Occipital lobe (tissue), 3 donors: ENCODE measurements at places on chromosomes 5 and 9.

DNA sequence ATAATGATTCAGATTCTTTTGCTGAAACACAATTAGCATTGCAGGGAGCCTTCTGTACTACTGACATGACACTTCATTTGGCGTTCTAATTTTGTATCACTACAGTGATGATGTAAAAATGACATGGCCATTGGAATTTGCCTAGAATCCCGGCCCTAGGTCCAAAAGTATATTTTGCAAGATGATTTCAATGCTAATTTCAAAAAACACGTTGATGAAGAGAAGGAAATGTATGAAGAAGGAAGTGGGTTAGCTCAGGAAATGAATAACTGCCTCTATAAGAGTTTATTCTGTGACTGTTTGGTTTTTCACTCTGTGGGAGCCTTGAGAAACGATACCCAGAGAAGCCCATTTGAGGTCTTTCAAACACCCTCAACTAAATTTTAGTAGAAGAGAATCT lies 59.3 kb downstream of the OSTF1 start:
- no peak for DNase-seq

GRCh38 chr5:139210585-139210984 lies 12.4 kb upstream of the SIL1 start:
- DNase-seq: no peak

- no peak for DNase-seq
Measured at GRCh38 chr5:156188016-156188415, 138.9 kb upstream of the SGCD start.

DNA sequence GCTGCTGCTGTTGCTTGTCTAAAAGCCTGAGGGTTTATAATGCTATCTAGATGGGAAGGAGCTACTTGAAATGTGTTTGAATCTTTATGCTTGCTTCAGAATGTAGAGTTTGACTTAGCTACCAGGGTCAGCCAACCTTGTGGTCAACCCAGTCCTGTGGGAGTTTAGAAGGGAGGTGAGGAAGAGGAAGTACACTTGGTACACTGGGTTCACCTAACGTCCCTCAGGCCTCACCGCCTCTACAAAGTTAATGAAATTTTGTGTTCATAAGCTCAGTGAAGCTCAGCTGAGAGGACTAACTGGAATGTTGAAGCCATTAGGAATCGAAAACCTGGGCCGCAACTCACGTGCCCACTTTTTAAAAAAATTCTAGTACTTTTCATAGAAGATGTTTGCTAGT lies 10.7 kb downstream of the IQGAP2 start:
- no peak for DNase-seq

- no peak for DNase-seq
Measured at GRCh38 chr9:134004131-134004873, 12.2 kb upstream of the VAV2 start.

DNA sequence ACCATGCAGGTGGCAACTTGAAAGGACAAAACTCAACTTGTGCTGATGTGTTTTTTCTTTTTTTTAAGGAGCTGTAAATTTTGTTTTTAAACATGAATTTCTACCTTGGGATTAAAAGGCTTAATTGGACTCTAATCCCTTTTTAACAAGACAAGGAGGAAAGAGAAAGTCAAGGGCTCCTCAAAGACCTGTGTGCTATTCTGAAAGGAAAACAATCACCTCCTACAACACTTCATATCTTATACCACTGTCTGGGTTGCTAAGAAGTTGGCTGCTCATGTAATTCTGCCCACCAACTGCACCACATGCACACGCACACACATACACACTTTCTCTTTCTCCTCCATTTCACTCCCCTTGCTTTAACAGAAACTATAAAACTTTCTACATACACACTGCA lies 78.6 kb downstream of the SH3RF2 start:
- DNase-seq: no peak

DNA sequence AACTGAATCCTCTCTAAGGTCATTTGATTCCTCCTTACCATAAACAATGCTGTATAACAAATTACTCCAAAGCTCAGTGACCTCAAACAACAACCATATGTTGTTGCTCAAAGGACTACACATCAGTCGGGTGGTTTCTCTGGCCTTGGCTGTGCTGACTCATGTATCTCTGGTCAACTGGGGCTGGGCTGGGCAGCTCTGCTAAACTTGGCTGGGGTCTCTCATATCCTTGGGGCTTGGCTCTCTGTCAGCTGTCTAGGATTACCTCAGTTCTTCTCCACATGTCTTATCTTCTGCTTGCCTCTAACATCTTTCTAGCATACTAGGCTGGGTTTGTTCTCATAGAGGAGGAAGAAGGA lies 86.4 kb downstream of the GALNT10 start:
- no peak for DNase-seq

- no peak for DNase-seq
Measured at GRCh38 chr9:109498195-109499092, at the start of gene PTPN3. TSS of gene PTPN3 (minus strand) at chr9:109498307. CDS start at chr9:109463434, 34,873 bp downstream.

- DNase-seq: no peak
Measured at GRCh38 chr5:60350794-60351193, 349.2 kb downstream of the DEPDC1B start.

GRCh38 chr9:90025816-90026215 lies 421.0 kb downstream of the GADD45G start:
- no peak for DNase-seq

GRCh38 chr5:54024466-54024865 lies 285.9 kb downstream of the ARL15 start:
- DNase-seq: no peak

GRCh38 chr9:1528456-1528855 lies 478.3 kb downstream of the DMRT2 start:
- DNase-seq: no peak

DNA sequence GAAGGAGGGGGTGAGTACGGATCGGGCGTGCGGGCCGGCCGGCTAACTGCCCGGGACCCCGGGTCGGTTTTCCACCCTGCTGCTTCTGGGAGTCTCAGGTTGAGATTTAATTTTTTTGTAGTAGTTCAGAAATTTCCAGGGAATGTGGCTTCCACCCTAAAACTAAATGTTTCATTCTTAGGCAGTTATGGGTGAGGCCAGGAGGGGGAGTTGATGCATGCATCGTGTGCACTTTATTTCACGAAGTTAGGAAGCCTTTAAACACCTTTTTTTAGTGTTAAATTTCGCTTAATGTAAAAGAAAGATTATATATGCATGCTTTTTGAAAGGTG lies 905 bp downstream of the CDK9 start:
- no peak for DNase-seq

DNA sequence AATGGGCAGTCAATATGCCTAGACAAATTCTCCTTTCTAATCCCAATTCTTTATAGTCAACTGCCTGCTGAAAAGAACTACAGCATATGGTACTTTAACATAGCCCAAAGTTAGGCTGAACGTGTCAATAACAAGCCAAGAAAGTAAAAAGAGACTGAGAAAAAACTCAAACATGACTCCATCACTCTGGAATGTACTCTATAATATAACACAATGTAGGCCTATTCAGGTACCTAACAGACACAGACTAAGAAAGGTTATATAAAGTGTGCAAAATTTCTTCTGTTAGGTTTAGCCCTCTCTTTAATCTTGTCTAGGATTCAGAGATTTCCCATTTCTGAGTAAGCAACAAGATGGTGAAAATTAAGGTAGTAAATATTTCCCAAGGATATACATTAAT lies 209.7 kb upstream of the PRR16 start:
- DNase-seq: no peak
